ENCODE measurements at places on chromosomes 6 and 20.

DNA sequence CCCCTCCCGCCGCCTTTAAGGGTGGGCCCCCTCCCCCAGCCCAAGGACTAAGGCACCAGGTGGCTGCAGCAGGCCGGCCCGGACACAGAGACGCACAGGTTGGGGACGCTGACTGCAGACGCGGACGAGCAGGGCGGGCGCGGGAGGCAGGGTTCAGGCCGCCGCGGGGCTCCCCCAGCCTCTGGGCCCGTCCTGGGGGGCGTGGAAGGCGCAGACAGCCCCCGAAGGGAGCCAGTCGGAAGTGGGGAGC is 9.3 kb downstream of the DUSP15 start:
- no peak for DNase-seq

- no peak for DNase-seq
Observed at GRCh38 chr20:49415005-49415667, 67.3 kb downstream of the KCNB1 start.

- DNase-seq: no peak
Observed at GRCh38 chr6:118656847-118657451, 5.6 kb upstream of the CEP85L start.

- no peak for DNase-seq
Observed at GRCh38 chr20:14744723-14745122, 407.3 kb upstream of the FLRT3 start.

DNA sequence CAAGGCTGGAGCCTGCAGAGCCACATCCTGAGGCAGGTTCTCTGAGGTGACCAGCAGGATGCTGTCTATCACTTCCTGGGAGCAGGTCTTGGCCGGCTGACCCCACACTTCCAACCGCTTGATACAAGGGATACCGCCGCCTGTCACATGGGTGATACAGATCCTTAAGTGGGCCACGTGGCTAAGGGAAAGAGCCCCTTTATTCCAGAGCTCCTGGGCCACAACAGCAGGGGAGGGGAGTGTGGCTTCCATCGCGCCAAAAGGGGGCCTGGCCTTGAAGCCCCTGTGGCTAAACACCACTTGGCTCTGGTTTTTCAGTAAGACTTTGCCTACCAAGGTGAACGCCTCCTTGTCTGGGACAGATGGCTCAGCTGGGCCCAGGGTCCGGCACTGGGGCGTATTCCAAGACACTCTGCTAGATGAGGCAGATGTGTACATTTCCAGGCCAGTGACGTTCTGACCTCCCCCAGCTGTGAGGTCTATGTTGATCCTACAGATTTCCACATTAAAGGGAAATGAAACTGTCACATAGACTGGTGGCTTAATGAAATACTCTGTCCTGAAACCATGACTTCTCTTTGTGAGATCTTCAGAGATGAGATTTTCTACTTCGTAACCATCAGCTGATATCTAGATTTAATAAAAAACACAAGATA is 37.6 kb upstream of the AVP start:
- DNase-seq: no peak

GRCh38 chr6:78947529-78947928 is 80.2 kb downstream of the IRAK1BP1 start:
- no peak for DNase-seq

DNA sequence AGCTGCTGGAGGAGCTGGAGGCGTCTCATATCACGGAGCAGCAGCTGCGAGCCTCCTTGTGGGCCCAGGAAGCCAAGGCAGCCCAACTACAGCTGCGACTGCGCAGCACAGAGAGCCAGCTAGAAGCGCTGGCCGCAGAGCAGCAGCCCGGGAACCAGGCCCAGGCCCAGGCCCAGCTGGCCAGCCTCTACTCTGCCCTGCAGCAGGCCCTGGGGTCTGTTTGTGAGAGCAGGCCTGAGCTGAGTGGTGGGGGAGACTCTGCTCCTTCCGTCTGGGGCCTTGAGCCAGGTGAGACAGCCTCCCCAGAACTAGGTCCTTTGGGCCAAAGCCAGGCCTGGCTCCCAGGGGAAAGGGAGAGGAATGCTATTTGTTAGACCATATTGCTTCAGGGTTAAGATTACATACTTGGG is 31.7 kb downstream of the C20orf173 start:
- no peak for DNase-seq

- DNase-seq: no peak
Observed at GRCh38 chr20:4904127-4904860, 97.0 kb downstream of the SLC23A2 start.

GRCh38 chr20:49446808-49447207 is 35.7 kb downstream of the KCNB1 start:
- DNase-seq: no peak

DNA sequence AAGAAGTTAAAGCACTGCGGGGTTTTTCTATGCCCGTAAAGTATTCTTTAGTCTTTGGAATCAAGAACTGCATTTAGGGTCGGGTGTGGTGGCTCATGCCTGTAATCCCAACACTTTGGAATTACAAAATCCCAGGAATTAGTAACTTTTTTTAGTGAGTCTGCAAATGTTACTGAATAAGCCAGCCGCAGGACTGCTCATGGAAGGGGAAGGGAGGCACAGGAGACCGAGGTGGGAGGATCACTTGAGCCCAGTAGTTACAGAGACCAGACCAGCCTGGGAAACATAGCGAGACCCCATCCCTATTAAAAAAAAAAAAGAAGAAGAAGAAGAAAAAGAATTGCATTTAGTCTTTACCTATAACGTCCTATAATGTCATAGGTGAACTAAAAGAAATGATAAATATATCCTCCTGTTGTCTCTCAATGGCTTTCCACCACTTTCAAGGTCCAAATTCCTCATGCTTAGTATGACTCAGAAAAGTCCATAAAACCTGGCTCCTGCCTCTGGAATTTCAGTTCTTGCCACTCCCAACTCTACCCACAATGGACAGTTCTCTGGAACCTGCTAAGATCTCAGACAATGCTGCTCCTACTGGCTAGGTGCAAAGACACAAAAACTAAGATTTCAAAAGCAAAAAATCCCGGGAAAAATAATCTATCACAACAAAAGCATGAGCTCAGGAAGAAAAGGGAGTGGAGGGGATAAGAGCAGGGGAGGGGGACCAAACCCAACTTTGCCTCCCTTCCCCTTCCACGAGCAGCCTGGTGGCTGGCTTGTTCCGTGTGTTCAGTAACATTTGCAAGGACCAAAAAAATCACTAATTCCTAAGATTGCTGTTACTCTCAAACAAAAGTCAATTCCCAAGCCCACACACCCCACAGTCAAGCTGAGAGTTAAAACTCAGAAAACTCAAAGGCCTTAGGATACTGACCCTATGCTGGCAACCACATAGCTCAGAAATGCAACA is 39.0 kb downstream of the B4GALT5 start:
- DNase-seq: no peak

- DNase-seq: no peak
Observed at GRCh38 chr20:50003253-50003656, 20.5 kb downstream of the SNAI1 start.

DNA sequence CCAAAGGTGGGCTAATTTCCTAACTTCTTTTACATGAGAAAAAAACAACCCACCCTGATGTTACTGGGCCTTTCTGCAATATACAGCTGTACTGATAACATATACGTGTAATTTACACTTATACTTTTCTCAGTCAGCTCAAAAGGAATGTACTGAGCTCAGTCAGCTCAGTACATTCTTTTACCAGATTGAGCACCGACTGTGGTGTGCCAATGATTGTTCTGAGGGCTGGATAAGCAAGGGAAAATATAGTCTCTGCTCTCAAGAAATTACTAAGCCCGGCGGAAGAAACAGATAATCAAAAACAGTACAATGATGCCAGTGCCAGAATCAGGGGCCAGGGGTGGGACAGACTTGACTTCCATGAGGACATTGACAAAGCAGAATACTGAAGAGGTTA is 10.0 kb upstream of the BLOC1S5 start:
- no peak for DNase-seq

DNA sequence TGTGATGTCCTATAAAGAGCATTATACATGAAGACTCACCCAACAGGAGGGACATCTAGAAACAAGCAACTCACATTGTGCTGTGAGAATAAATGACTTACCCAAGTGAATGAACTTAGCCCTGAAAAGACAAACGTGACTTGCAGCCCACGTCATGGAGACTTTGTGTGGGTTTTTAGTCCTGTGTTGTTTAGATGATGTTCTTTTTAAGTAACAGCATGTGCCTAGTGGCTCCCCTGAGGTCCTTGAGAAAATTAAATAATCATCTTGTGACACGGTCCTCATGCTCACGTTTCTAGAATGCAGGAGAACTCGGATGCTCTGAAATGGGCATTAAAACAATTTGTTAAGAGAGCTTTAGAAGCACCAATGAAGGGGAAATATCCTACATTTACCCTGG is 165.1 kb downstream of the SASH1 start:
- DNase-seq: no peak

DNA sequence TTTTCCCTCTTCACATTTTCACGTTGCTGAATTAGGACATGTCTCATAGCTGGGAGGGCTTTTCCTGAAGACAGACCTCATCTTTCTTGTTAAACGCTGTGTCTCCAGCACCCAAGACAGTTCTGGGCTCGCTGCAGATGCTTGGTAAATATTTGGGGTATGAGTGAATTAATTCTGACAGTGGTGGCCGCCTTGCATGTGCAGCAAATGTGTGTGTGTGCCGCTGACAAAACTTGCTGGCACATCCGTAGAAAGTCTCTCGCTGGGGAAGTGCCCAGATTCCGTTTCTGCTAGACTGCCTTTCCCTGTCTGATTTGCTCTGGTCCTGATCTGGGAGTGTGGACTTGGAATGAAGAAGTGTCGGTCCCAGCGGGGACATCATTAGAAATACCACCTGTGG is 48.2 kb upstream of the ZNFX1 start:
- DNase-seq: no peak

GRCh38 chr6:88459189-88459588 is 293.0 kb upstream of the CNR1 start:
- no peak for DNase-seq

DNA sequence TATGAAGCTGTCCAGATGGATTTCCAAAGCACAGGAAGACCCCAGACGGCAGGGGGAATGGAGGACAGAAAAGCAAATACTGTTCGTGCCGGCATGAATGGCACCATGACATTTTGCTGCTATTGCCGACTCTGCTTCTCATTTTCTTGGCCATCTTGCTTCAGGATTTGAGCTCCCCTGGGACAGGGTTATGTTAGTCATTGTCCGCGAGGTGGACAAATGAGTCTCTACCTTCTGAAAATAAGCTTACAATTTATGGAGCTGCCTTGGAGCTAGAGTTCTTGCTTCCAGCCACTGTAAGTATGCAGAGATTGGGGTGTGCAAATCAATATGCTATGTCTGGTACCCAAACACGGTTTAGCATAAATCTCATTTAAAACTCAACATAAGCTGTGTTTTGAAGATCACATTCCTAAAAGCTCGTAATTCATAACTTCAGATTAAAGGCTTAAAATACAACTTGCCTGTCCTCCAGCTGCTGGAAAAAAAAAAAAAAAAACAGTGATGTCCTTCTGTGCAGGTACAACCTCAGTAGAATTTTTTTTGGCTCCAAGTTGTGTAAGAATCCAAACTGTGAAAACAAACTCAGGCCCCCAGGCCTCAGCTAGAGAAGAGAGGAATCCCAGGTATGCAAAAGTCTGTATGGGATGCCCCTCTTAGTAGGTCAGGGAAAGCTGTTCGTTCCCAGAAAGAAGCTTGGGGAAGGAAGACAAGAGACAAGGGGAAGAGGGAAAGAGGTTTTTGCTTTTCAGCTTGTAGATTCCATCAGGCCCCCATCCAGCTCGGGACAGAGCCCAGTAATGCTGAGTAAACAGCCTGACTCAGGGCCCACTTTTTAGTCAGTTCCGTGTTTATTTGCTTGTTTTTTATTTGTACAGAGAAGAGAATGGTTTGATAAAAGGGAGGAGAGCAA is 184.2 kb upstream of the FOXA2 start:
- DNase-seq: no peak

- DNase-seq: no peak
Observed at GRCh38 chr6:143441680-143442545, 8.6 kb downstream of the ADAT2 start.

DNA sequence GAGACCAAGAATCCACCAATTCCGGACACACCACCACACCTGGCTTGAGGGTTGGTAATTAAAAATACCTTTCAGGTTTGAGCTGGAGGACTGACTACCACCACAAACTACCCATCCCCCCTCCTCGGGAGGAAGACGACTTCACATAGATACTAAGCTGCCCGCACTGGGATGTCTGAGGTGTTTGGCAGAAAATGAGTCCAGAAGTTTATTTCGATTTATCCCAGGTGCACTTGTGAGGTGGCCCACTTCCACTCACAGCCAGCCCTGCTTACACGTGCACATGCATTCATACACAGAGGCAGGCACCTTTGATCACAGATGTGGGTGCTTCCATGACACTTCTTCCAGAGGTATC is 187.1 kb downstream of the ID4 start:
- DNase-seq: no peak

DNA sequence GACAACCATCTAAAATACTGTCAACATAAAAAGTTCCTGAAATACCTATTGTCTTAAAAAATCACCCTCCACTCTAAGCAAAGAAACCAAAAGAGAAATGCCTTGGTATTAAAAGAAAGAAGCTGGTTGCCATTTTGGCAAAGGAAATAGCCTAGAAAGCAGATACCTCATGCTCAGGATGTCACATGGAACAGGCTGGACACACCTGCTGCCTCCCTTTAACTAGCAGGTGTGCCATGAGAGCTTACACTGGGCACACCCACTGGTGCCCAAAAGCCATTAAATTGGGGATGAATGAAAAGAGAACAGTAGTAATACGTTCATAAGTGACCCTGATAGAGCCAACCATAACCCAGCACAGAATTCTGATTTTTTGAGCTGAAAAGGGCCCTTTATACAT is 1.5 kb downstream of the SLC23A2 start:
- peak; percentile 16 for DNase-seq

- DNase-seq: no peak
Observed at GRCh38 chr6:13425270-13425873, 62.0 kb downstream of the GFOD1 start.

- no peak for DNase-seq
Observed at GRCh38 chr6:31720196-31720770, 1.3 kb downstream of the LY6G6C start.

- no peak for DNase-seq
Observed at GRCh38 chr6:122472022-122472340, 374 bp upstream of the SERINC1 start.

- no peak for DNase-seq
Observed at GRCh38 chr20:63417097-63417737, 55.2 kb downstream of the KCNQ2 start.

DNA sequence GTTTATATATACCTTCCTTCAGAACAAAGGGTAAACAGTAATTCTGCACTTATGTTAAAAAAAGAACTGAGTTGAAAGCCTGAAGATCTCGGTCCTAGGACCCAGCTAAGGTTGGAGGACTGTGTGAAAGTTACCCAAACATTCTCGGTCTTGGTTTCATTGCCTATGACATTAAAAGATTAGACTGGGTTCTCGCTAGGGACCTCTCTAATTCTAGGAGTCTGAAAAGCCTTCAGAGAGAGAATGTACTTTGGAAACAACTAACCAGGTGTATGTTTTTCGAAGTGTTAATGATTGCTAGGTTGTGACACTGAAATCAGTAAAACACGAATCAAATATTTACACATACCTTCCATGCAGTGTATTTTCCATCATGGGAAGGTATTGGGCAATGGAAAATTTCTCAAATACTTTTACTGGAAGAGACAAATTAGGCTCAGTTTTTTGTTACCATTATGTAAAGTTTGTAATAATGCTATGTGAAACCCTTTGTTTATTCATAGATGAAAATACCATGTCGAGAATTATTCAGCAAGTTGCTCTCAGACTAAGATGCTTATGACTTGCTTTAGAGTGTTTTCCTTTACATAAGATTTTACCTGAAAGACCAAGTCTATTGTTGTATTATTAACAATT is 113.7 kb upstream of the LOC128125822 start:
- no peak for DNase-seq

- DNase-seq: no peak
Observed at GRCh38 chr20:64196847-64197306, 32.6 kb downstream of the MYT1 start.

Data from DMS79 (cell line).